ENCODE measurements at places on chromosomes 16 and 17.

- DNase-seq, result no peak
These were observed 9.4 kb downstream of the GJC1 start for GRCh38 chr17:44820631-44821212.

DNA sequence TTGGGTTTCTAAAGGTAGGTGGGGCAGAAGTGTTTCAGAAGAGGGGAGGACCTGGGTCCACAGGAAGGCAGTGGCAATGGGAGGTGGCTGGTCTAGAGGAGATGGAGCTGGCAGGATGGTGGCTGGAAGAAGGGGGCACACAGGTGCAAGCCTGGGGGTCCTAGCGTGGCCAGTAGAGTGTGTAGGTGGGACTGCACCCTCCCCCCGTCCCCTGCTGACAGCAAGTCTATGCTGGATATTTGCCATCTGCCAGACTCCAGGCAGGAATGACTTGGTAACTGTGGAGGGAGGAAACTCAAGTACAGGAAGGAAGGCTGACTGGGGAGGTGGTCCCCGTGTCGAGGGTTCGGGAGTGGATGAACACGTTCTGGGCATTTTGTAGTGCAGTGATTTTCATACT lies 8.6 kb downstream of the MED9 start:
- DNase-seq, result no peak

DNA sequence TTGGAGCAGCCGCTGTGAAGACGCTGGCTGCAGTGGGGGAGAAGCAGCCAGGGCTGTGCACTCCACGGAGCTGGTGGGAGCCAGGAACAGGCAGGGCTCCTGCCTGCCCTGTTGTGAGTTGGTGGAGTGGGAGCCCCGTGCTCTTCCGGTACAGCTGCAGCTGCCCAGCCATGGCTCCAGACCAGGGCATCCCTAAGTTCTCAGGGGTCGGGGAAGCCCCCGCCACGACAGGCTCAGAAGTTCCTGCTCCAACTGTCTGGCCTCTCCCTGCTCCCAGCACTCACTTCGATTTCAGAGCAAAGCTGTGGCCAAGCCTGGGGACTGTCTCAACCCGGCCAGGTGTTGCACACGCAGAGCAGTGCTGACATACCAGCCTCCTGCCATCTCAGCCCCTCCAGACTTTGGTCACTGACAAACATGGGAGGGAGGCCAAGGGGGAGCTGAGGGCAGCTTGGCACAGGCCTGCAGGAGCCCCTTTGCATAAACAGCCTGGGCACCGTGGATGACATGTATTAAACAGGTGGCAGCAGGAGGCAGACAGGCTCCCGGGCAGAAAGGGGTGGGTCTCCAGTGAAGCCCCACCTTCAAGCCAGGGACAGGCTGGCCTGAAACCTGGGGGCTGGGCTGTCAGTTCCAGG lies 13.9 kb upstream of the KDM8 start:
- no peak for DNase-seq

DNA sequence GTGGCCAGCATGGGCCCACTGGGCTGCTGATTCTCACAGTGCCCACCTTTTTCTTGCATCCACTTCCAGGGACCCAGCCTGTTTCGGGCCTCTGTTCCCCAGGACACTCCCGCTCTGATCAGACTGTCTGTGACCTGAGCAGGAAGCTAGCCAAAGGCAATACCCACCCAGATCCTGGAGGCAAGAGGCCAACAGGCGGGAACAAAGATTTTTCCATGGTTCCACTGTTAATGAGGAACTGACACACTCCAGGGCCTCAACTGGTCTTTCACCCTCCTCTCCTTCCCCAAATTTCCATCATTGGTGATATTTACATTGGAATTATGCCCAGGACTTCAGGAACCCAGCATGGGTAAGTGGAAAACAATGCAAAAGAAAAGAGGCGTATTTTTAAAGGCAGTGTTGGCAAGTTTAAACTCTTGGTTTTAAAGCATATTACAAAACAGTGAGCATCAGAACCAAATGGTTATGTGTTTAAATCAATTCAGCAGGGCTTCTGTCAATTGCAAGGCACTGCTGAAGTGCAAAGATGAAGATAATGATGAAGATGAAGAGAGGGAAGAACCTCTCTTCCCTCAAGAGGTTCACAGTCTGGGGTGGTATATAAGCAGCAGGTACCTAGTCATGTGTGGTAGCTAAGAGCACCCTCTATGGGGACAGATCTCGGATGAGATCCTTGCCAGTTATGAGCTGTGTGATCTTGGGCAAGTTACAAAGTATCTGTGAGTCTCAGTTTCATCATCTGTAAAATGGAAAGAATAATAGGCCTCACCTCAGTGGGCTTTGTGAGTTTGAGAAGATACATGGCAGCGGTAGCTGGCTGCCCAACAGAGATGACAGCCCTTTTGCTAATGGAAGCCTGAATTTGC lies 14.4 kb upstream of the ATP2A3 start:
- DNase-seq, result no peak

DNA sequence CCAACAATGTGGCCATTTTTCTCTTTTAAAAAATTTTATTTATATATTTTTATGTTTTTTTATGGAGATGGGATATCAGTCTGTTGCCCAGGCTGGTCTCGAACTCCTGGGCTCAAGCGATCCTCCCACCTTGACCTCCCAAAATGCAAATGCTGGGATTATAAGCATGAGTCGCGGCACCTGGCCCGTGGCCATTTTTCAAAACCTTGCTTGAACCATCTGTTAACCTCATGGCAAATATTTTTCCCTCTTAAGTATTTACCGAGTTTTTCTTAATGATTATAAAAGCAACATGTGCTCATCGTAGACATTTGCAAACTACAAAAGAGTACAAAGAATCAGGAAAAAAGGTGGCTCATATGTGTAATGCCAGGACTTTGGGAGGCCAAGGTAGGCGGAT lies 127.6 kb downstream of the ABCC6 start:
- DNase-seq, result no peak

DNA sequence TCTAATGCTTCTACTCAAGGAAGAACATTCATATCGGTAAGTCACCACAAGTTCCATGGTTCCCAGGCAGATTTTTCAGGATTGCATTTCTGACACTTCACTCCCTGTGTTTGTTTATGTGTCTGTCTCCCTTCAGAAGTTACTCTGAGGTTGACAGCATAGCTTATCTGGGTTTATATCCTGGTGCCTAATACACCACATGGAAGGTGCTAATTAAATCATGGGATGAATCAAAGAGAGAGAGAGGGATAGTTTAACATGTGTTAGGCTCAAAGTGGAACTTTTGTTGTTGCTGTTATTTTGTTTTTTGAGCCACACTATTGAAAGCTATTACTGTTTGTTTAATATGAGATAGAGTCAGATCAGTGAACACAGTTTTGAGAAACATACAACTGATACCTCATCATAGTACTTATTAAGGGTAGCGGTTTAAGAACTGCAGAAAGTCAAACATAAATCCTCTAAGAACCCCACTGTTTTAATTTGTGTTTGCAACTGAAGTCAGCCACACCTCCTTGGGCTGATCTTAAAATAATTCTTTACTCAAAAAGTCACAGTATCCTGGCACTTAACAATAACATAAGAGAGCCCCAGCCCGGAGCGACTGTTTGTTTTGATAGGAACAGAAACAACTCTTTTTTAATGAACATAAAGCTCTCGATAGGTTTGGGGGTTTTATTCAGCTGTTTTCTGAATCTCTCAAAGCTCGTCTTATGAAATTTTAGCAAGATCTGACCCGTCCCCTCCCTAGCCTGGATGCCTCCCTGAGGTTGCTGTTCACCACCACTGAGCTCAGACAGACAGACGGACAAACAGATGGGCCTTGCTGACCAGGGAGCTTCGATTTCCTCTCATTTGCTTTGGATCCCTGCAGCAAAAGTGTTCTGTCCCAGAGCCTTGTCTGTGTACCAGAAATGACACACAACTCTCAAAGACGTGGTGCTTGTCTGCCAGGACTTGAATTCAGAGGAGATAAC lies 98.3 kb upstream of the MYOCD start:
- DNase-seq, result no peak

GRCh38 chr16:3884398-3884797 lies 3.9 kb upstream of the CREBBP start:
- DNase-seq, result no peak

GRCh38 chr16:1273816-1274215 lies 17.9 kb downstream of the TPSD1 start:
- no peak for DNase-seq

GRCh38 chr16:17068524-17068923 lies 402.2 kb downstream of the XYLT1 start:
- DNase-seq, result no peak

DNA sequence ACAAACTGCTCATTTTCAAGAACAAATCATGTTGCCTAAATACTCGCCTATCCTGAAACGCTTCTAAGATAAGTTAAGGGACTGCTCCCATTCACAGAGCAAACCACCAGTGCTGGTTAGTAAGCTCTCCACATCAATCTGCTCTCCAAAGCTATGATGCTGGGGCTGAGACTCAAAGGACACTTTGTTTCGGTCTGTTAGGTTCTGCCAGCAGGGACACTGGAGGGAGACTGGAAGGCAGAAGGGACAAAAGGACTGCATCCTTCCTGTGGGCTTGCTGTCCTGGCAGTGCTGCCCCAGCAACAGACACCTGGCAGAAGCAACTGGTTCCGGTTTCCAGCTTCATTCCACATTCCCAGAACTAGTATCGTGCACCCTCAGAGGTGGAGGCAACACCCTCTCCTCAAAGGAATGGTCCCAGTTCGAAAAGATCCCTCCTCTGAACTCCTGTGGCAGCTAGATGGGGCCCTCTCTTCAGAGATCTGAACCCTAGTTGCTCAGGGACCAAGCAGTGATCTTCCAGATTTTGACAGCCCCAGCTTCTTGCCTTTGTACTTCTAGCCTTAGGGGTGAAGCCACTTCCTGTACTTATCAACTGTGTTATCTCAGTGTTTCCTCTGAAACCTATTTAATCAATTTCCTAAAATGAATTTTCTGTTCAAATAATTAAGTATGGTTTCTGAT lies 73.4 kb upstream of the GSG1L start:
- DNase-seq, result no peak

DNA sequence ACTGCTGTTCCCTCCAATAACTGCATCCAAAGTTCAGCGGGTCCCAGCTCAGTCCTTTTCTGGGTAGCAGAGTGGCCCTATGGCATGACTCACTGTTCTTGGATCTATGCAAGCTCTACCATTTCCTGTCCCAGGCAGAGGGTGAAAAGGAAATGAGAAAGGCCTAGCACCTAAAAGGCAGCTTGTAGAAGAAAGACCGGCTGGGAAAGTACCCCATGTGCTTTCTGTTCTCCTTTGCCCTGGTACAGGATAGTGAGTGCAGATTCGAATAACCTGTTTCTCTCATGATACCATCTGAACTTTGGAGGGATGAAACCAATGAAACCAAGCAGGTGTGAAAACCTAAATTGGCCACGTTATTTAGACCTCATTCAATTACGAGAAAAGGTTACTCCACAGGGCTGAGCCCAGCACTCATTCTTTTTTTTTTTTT lies 12.7 kb upstream of the HASPIN start:
- DNase-seq, result peak; percentile 84

DNA sequence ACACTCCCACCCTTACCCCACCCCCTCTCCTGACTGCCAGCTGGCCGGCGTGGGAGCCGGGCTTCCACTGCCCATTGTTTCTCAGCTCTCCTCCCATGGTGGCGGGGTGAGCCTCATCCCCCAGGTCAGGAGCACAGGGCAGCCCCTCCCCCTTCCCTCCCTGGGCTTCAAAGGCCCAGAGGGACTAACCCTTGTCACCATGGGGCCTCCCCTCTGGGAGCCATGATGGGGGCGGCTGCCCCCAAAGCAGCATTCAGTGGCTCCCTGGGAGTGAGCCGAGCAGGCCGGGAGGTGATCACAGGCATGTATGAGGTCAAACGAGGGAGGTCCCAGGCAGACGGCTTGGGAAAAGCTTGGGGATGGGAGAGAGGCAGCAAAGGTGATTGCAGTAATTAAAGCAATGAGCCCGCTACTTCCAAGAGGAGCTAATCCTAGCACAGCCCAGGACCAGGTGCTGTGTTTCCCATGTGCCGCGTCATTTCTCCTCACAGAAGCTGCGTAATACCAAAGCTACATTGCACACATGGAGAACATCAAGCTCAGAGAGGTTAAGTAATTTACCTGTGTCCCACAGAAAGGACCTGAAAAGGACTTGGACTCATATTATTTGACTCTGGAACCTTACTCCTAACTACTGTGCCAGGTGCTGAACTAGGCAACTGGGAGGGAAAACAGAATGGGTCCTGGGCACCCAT lies 24.5 kb downstream of the CDK5RAP3 start:
- DNase-seq, result no peak

Measured in stimulated activated CD4-positive, alpha-beta T cell treated with anti-CD3 and anti-CD28 coated beads, Interleukin-1b, Interleukin-23, amount 100 ng/mL, for 48 hours (primary cell).